Activated effector memory CD4-positive, alpha-beta T cell treated with anti-CD3 and anti-CD28 coated beads, Interleukin-2, amount 50 U/mL, for 16 hours (primary cell): ENCODE measurements at places on chromosomes 16 and 17.

DNA sequence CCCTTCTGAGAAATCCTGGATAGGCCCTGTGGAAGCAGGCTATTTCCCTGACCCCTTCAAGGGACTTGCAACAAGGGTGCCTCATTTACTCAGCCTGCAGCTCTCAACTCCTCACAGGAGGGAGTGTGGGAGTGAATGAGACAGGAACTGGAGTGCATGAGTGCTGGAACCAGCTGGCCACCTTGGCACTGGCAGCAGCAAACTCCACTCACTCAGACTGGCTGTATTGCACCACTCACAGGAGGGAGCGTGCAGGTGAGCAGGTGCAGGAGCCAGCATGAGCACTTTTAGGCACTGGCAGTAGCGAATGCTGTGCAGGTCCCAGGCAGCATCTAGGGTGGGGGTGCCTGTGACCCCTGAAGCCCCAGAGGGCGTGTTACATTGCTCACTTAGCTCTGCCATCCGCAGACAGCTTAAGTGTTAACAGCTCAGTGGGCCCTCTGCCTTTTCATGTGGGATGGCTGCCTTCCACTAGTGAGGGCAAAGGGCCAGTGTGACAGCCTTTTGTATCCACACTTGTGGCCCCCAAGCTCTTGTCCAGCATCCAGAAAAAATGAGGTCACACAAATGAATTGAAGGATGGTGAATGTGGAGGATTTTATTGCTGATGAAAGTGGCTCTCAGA, 11.0 kb upstream of the ZNHIT3 start:
- DNase-seq: no peak

- DNase-seq: no peak
Observed at GRCh38 chr17:13584701-13585080, 17.0 kb downstream of the HS3ST3A1 start.

DNA sequence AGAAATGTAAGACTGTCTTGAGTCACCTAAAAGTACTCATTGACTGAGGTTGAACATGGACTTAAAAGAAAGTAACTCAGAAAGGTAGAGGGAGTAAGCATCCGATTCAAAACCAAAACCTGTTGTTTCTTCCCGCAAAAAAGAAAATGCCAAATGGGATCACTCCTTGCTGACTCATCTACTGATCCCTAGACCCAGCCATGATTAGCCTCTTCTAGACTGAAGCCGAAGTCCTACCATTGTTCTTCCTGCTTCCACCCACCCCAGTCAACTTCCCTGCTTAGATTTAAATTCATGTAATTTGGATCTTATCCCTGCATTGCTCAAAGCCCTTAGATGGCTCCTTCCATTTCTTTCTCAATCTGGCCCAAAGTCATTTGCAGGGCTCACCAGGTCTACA, 760.5 kb upstream of the SOX9 start:
- no peak for DNase-seq

- no peak for DNase-seq
Observed at GRCh38 chr16:874366-875181, 74.0 kb upstream of the GNG13 start.

- no peak for DNase-seq
Observed at GRCh38 chr17:31392856-31393748, 1.6 kb downstream of the RAB11FIP4 start.
